NCI-H2171 (cell line): ENCODE measurements at places on chromosomes 5 and 9.

GRCh38 chr9:22100626-22101025, 91.5 kb upstream of the CDKN2B start:
- DNase-seq, result no peak

DNA sequence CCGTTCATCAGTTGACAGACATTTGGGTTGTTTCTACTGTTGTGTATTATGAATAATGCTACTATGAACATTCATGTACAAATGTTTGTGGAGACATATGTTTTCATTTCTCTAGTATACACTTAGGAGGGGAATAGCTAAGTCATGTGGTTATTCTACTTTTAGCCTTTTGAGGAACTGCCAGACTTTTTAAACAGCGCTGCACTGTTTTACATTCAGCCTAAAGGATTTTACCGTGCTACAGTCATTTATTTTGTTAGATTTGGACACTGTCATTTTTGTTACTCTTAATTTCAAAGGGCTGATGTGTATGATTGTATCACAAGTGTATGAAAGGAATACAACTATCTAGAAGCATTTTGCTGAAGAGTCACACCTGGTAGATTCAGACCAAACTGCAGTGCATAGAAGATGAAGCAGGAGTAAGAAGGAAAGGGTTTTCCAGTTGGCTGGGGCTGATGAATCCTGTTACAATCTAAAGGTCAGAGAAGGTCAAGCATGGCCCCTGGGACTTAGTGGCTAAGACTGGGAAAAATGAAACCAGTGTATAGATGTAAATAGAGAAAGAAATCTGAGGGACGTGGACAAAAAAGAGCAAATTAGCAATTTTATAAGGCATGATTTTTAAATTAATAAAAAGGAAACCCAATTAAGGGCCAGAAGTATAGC, 509.7 kb downstream of the PSAT1 start:
- DNase-seq, result no peak

- no peak for DNase-seq
These were observed 120.7 kb downstream of the RNF180 start for GRCh38 chr5:64286381-64286780.

GRCh38 chr5:132464156-132464939, 26.2 kb downstream of the IRF1 start:
- DNase-seq, result peak; percentile 50

GRCh38 chr9:23741351-23741750, 84.7 kb downstream of the ELAVL2 start:
- DNase-seq, result no peak

GRCh38 chr5:14296533-14297331, 153.6 kb downstream of the TRIO start:
- DNase-seq, result peak; percentile 77

DNA sequence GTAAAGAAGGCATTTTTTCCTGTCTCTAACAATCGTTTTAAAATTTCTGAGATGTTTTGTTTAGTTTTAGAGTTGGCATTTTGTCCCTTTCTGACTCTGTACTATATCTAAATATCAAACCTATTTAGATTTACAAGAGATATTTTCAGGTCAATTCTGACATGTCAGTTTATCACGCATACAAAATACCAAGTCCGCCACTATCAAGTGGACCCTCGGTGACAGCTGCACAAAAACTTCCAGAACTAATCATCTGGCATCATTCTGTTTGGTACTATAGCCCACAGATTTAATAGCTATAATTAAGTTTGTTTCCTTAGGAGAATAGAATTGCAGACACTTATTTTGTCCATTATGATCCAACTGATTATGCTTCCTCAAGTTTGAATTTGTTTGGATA, 1278.2 kb downstream of the CDH12 start:
- no peak for DNase-seq

DNA sequence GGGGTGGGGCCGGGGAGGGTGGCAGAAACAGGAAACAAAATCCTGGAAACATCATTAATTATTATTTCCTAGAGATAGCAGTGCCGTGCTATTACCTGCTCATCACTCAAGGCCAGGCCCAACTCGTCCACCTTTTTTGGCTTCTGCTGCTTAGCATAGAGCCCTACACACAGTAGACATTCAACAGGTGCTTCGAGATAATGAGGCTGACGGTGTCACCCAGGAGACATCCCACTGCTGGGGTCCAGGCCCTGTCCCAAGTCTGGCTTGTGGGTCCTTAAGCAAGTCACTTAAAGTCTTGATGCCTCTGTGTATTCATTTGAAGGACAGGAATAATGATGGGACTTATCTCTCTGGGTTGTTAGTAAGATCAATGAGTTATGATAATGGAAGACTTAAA, 506.6 kb downstream of the BNC2 start:
- no peak for DNase-seq

DNA sequence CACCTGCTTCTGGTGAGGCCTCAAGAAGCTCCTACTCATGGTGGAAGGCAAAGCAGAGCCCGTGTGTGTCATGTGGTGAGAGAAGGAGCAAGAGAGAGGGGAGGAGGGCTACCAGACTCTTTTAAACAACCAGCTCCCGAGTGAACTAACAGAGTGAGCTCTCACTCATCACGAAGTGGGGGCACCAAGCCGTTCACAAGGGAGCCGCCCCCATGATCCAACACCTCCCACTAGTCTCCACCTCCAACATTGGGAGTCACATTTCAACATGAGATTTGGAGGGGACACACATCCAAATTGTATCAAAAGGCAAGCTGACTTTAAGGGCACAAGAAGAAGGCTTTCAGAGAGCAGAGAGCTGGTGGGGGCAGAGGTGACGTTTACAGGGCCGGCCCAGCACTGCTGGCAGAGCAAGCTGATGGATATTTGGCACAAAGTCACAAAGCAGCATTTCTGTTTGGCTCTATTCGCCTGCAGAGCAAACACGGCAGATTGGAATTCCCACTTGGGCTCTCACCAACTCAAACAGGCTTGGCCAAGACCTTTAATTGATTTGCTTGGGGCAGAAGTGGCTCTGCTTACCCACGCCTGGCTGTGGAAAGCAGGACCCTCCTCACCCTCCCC, 20.0 kb downstream of the PITX1 start:
- no peak for DNase-seq

DNA sequence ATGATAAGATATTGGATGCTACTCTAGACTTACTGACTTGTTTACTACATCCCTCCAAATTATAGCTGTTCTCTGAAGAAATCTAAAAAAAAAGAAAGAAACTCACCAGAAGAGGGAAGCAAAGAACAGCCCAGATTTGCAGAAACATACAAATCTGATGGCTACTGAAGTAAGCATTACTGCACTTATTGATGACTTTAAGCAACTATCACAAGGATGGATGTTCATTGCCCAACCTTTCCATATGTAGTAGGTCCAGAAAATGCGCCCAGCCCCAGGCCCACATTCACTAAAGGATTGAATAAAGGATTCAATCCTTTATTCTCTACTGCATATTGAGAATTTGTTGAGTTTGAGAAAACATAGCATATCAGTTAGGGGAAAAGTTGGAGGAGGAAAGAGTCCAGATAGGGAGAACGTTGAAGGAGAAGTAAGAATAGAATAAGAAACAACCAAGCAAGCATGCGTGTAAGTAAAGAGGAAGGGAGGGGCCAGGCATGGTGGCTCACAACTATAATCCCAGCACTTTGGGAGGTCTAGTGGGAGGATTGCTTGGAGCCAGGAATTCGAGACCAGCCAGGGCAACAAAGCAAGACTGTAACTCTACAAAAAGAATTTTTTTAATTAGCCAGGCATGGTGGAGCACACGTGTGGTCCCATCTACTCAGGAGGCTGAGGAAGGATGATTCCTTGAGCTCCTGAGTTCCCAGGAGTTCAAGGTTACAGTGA, 33.8 kb upstream of the DTWD2 start:
- no peak for DNase-seq

DNA sequence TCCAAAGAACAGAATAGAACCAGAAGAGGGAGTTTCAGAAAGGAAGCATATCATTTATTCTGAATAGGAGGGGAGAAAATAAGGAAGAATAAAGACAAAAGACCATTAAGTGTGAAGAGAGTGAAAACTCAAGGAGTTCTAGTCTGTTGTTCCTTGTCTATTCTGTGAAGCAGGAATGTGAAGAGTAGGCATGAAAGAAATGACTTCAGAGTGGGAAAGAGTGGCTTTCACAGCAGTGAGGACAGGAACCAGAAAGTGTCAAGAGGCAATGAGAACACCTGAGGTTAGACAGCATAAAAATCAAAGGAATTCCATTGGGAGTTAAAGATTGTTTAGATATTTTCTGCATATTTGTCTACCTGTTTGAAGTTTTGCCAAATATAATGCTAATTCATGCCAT, 768.8 kb upstream of the GRAMD2B start:
- DNase-seq, result no peak

- DNase-seq, result no peak
These were observed 6.3 kb downstream of the IGIP start for GRCh38 chr5:140131967-140132409.

DNA sequence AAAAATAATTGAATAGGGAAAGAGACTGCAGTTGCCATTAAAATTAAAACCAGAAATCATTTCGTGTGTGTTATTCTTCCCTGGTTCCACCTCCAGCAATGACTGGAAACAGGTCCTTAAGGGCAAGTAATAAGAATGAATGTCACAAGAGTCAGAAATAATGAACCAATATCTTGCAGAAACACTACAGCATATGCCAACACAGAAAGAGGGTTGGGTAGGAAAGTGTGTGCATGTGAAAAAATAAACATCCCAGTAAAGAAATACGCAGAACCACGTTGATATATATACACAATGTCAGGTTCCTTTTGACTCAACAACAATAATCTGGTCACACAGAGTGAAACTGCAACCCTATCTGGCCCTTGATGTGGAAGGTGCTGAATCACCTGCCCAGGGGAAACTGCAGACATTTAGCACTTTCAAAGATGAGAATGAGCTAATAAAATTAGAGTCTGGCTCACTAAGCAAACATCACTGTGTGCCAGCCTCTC, 15.0 kb downstream of the HMHB1 start:
- peak; percentile 28 for DNase-seq

- no peak for DNase-seq
These were observed 141.3 kb downstream of the IRX1 start for GRCh38 chr5:3736926-3737325.

DNA sequence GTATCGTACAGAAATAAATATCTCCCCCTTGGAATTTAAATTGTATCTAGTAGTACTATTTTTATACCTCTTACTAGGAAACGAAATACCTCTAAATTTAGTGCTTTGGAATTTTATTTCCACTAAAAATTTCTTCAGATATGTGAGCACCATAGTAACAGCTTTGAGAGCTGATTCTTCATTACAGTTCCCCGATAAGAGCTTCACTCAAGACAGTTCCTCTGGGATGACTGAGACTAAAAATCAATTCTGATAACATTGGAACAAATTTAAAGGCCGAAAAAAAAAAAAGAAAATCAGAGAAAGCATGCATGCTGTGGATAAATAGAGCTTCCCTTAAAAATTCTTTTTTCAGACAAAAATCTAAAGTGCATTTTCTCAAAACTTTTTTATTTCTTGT, 68.5 kb upstream of the MEF2C start:
- no peak for DNase-seq

DNA sequence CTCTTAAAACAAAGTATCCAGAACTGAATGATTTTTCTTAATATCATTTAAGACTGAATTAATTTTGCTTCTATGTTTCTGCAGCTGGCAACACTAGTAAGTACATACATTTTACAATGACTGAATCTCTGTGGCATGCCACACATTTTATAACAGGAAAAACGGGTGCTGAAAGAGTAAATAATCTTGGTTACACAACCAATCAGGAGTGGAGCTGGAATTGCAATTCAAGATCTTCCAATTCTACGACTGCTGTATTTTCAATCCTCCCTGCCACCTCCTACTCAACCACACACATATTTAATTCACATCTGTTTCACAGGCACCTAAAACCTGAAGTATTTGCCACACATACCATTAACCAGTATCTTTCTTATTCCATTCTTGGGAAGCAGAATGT, 52.7 kb upstream of the NR5A1 start:
- no peak for DNase-seq

GRCh38 chr9:84832453-84832852, 162.9 kb downstream of the NTRK2 start:
- no peak for DNase-seq

- peak; percentile 18 for DNase-seq
These were observed 202.4 kb upstream of the ZNF618 start for GRCh38 chr9:113673726-113674125.

- no peak for DNase-seq
These were observed 69.5 kb downstream of the FAM81B start for GRCh38 chr5:95460665-95461064.

GRCh38 chr5:51387884-51388275, 4.6 kb downstream of the ISL1 start:
- peak; percentile 44 for DNase-seq

GRCh38 chr9:128323212-128323730, 632 bp downstream of the COQ4 start:
- DNase-seq, result no peak

- DNase-seq, result no peak
These were observed 69.1 kb downstream of the ADAMTS2 start for GRCh38 chr5:179275941-179276837.

DNA sequence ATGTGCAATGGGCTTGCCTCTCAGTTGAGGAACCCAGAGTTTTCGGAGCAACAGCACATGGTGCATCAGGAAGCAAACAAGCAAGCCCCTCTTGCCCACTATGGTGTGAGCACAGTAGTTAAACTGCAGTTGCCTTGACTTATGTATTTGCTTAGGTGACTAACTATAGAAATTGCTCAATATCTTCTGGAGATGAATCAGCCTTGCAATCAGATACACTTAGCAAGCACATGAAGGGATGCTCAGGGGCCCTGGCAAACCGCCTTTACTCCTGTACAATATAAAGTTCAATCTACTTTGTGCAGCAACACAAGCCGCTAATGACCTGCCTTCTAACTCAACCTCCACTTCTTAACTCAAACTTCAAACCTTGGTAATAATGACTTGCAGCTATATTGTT, 581.7 kb upstream of the RIOK2 start:
- DNase-seq, result no peak

DNA sequence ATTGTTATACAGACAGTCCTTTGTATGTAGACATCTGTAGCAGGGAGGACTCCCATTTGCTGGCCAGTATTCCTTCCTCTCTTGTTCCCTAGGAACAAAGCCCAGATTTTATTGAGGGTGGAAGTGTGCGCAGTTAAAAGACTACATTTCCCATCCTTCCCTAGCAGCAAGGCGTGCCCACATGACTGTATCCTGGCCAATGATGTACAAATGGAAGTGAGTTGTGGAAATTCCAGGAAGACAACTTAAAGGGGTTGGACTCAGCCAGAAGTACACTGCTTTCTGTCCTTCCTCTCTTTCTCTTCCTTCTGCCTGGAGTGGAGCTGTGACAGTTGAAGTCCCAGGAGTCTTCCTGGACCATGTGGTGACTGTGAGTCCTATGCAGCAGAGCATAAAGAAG, 89.0 kb downstream of the HRH2 start:
- peak; percentile 12 for DNase-seq
